T-helper 17 cell (primary cell): ENCODE measurements at places on chromosomes 11 and 22. TPM values are rescaled to one million over a fixed set of nuclear protein-coding genes. Genes with fewer than 3 reads are reported as not detected.

DNA sequence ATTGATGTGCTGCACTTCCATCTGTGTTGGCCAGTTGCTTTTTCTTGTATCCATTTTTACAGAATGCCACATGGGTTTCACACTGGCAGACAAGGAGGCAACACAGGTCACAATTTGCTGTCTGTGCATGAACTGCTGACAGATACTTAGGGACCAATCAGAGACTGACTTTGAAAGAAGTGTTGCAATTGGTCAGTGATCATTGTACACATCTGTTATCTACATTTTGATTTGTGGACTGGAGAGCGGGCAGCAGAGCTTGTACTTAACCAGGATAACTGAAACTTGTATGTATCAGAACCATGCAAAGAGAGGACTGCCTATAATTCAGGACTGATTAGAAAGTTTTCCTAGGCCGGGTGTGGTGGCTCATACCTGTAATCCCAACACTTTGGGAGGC, 21.8 kb downstream of the PRR5 start:
- no peak for DNase-seq

VPREB1 gene
- not detected for total RNA-seq

DNA sequence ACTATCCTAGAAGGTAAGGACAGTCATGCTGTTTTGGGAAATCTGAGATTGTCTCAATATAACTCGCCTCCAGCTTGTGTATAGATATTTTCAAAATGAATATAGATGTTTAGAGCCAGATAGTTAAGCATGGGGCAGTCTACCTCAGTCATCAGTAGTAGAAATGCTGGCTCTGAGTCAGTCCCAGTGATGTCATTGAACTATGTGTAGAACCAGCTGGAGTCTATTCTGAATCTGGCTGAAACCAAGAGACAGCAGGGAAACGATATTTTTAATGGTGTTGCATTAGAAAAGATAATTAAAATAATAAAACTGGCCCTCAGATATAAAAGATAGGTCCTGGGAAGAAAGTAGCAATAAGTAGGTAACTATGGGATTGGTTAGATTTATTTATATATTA, 25.9 kb downstream of the PIWIL4 start:
- DNase-seq: no peak

SLC22A12 gene
- not detected for total RNA-seq

- no peak for DNase-seq
Observed at GRCh38 chr11:125950178-125950490, 4.3 kb downstream of the VSIG10L2 start.

GRCh38 chr11:58912124-58912523, 27.2 kb upstream of the GLYATL1 start:
- no peak for DNase-seq

HORMAD2 gene
- not detected for total RNA-seq

RCOR2 gene
- not detected for total RNA-seq

OR52N4 gene
- total RNA-seq: 1.3 TPM

YWHAH gene
- 84.2 TPM for total RNA-seq

DNA sequence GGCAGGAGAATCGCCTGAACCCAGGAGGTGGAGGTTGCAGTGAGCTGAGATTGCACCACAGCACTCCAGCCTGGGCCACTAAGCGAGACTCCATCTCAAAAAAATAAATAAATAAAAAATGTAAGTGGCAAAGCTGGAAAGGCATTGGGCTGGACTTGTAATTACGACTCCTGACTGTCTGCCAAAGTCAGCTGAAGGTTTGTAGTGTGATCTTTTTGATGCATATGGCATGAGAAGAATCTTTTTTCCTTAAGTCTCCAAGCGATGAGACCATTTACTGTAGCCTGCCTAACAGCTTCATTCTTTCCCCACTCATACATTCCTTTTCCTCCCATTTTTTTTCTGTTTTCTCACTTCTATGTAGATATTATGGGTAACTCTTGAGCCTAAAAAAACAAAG, 24.8 kb downstream of the CTNND1 start:
- no peak for DNase-seq

ANGPTL5 gene
- total RNA-seq: not detected

- DNase-seq: no peak
Observed at GRCh38 chr11:19357943-19358342, 117.2 kb upstream of the E2F8 start.

CYP2D6 gene
- total RNA-seq: 9.6 TPM

DNA sequence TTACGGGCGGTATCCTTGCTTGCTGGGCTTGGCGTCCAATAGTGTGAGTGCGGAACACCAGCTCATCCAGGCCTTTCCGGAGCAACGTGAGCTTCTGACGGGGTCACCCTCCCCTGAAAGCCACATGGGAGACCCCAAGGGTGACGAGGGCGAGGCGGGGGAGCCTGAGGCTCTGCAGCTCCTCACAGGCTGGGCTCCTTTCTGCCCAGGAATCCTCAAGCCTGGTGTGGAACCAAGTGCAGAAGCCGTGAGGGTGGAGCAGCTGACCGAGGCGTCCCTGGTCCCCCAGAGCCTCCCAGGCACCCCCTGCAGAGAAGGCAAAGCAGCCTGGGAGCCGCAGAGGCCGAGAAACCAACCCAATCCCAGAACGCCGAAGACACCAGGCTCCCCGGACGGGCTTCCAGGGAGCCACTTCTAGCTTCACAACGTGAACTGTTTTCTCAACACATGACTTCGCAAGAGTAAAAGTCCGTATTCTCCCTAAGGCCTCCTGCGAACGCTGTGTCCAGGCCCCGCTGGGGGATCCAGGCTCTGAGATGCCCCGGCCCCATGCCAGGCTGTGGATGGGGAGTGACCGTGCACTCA, 530.3 kb downstream of the BRD1 start:
- DNase-seq: no peak

POU2AF2 gene
- total RNA-seq: not detected

GRCh38 chr11:44110231-44110679, 14.8 kb downstream of the EXT2 start:
- DNase-seq: no peak

GRCh38 chr22:27241430-27242321, 559.9 kb downstream of the MN1 start:
- DNase-seq: no peak

EP300 gene
- total RNA-seq: 168 TPM

DNA sequence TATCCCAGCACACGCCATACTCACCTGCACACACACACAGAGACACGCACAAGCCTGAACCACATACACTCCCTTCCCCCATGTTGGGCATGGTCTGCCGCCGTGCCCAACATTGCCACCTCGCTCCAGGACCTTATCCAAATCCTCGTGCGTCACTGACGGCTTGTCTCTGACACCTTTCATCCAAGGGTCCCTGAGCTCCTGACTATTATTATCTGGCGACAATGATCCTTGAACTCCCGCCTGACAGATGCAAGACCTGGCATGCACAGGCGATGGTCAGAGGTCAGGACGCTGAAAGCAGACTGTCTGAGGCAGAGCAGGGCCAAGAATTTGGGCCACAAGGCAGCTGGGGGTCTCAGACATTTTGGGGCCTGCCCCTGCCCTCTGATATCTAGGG, 4.2 kb downstream of the MB start:
- DNase-seq: no peak

DNA sequence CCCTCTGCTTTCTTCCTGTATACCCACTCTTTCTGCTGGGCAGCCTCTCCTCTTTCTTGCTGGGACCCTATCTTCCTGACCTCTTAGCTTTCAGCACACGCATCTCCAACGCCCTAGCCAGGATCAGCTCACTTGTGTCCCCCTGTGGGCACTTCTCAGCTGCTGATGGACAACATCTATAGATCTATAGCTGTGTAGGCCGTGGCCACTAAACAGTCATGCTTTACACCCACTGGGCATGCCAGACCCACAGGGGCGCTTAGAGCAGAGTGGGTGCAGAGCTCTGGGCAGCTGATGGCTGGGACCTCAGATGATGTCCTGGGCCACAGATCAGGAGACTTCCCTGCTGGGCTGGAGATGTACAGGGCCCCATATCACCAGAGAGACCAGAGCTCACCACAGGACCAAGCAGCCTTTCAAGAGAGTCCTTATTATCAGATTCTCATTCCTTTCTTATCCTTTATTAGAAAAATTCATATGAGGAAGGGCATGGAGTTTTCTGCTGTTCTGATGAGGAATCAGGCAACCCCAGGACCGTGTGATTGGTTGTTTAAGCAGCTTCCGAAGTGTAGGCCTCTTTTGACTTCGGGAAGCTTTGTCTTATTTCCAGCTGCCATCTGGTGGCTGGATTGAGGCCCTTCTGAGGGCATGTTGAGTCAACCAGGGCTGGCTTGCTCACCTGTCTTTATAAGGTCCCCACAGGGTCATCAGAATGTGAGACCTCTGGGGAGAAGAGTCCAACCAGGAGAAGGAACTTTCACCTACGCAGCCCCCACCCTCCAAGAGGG, 60.5 kb downstream of the OSBP2 start:
- no peak for DNase-seq

- DNase-seq: no peak
Observed at GRCh38 chr11:110529043-110529442, 99.3 kb downstream of the FDX1 start.

DNA sequence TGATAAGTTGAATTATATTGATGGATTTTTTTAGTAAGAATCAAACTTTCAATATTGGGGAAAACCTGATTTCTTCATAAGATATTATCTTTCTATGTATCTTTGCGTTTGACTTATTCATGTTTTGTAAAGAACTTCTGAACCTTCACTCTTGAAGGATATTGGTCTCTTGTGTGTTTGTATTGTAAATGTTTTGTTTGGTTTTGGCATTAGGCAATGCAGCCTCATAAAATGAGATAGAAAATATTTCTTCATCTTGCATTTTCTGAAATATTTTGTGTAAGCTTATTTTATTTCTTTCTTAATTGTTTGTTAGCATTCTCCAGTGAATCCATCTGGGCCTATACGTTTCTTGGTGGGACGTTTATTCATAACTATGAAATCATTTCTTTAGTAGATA, 271.9 kb downstream of the RAB38 start:
- no peak for DNase-seq

- DNase-seq: no peak
Observed at GRCh38 chr11:16606784-16607674, 131.4 kb upstream of the C11orf58 start.

- DNase-seq: no peak
Observed at GRCh38 chr11:66815646-66816045, 27.6 kb upstream of the RCE1 start.
